ENCODE measurements at places on chromosomes 7 and 10. TPM values are rescaled to one million over a fixed set of nuclear protein-coding genes. Genes with fewer than 3 reads are reported as not detected.

Gene TDRD1
- polyA plus RNA-seq, result 0.36 TPM

Gene CPA1
- polyA plus RNA-seq, result 6.5 TPM

Gene HOXA10
- 3.4 TPM for polyA plus RNA-seq

Gene ADRB1
- not detected for polyA plus RNA-seq

Gene SCART1
- not detected for polyA plus RNA-seq

Gene MPP7
- 16.9 TPM for polyA plus RNA-seq

Measured in aorta (tissue), 5 donors.